Mesenchymal stem cell (in vitro differentiated cells and primary cell): ENCODE measurements at places on chromosomes 3 and 15.
A peak's percentile ranks its signal among the peaks of the same experiment; 100 is the strongest.

DNA sequence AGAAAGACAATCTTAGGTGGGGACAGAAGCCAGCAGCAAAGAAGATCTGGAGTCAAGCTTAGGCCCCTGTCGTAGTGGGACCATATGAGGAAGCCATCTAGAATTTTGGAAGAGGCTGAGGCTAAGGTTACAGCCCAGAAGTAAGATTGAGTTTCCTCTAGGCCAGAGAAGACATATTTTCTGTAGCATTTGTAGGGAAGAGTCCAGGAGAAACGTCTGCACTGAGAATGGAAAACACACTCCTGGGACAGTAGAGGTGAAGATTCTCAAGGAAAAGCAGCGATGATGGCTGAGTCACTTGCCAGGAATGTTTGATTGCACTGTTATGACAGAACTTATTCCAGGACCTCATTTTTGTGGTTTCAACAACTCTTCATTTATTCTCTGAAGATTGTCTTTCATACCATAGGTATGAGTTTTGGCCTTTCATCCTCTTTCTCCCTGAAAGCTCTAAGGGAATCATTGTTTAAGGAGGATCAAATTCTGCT is 107.2 kb downstream of the GTPBP8 start:
- DNase-seq, result peak; percentile 79

DNA sequence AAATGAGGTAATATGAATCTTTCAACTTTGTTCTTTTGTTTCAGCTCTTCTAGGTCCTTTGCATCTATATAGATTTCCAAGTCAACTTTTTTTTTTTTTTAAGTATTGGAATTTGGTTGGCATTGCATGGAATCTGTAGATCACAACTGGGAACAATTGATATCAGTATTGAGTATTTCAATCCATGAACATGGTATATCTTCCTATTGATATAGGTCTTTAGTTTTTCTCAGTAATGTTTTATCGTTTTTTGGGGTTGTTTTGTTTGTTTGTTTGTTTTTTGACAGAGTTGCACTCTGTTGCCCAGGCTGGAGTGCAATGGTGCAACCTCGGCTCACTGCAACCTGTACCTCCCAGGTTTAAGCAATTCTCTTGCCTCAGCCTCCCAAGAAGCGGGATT is 137.2 kb downstream of the EEFSEC start:
- DNase-seq, result no peak

DNA sequence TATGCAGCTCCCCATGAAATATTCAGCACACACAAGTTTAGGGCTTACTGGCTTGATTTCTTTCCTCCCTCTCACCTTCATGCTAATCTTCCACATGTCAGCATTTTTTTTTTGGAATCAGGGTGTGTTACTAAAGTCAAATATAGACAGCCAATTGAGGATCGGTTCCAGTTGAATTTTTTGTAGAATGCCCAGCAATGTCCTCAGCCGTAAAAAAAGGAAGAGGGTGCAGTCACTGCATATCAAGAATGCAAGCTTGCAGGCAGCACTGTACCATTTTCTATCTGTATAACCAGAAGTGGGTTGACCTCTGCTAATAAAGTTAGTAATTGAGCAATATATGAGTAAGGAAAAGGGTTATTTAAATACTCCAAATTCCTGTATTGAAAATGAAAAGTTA is 51.4 kb upstream of the CHMP2B start:
- no peak for DNase-seq

- DNase-seq, result peak; percentile 92
These were observed 161.0 kb upstream of the ADAMTS9 start for GRCh38 chr3:64848822-64849221.

DNA sequence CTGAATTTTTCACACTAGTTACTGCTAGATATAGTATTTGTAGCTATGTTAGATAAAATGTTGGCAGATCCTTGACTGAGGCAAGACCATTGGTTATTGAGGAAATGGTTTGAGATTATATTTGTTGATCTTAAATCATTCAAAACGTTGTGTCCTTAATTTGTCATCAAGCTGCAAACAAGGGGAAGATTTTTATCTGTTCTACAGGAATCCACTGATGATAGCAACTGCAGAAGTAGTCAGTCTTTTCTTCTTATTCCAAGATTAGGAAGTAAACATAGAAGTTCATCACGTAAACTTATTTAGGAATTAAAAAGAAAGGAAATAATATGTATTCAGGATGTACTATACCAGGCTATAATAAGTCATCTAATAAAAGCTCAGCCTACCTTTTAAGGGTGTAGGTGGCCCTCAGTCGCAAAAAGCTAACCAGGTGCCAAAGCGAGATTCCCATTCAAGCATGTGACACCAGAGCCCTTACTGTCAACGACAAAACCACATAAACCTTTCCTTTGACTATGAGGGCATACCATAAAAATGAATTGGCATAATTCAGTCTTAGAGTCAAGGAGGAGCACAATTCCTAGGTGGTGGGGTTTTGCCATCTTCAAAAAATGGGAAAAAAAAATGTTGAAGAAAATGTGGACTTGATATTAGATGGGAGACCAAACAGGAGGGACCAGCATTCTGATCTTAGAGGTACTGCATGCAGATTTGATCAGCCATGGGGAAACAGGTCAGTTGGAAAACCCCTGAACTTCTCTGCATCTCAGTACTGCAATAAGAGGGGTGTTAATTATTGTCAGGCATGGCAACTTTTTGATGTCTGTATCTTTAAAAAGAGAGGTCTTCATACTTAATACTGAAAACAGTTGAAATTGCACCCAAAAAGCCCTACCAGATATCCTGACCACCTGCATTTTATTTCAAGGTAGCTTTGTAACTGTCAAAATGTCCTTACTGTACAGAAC is 212.5 kb upstream of the UBE2E1 start:
- DNase-seq, result no peak

DNA sequence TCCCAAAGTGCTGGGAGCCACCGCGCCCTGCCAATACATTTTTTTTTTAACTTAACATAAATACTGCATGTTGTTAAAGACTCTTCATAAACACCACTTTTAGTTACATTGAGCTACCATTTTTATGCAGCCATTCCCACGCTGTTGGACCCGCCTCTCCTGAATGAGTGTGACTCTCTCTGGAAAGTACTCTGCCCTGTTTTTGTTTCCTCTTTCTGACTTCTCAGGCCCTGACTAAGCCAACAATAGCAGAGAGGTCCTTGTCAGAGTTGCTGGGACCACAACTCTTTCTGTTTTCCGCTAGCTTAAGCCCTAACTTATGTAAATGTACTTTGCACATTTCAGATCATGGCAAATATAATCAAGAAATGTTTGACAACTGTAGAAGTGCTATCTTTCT is 35.2 kb downstream of the PARP15 start:
- DNase-seq, result no peak

DNA sequence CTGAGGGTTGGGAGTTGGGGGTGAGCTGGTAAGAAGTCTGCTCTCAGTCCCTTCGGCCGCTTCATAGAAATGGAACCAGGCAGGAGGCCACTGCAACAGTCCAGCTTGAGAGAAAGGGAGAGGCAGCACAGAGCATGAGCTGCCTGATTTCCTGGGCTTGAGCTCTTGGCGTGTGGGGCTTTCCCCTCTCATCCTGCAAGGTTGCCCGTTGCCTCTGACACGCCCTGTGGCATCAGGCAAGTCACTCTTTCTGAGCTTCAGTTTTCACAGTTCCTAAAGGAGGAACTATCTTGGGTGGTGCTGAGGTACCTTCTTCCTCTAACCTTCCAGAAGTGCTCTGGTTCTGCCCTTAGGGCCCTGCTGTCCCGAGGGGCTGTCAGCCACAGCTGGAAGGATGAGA is 4.9 kb downstream of the MESP2 start:
- no peak for DNase-seq

DNA sequence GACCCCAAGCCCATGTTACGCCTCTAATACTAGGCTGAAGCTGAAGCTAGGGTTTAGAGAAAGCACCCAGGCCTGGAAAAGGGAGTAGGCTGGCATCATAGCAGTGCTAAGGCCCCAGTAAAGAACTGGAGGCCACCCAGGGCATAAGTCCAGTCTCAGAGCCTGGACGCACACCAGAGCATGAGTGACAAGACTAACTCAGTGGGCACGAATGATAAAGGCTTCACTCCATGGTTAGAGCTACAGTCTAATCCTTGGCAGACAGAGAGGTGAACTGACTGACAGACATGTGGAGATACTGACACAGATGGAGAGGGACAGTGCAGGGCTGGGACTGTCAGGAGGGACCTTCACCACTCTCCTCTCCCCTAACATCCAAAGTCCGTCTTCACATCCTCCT is 139.8 kb downstream of the KCNMB2 start:
- no peak for DNase-seq

- DNase-seq, result no peak
These were observed 3.3 kb downstream of the GABRG3 start for GRCh38 chr15:26974120-26974780.

DNA sequence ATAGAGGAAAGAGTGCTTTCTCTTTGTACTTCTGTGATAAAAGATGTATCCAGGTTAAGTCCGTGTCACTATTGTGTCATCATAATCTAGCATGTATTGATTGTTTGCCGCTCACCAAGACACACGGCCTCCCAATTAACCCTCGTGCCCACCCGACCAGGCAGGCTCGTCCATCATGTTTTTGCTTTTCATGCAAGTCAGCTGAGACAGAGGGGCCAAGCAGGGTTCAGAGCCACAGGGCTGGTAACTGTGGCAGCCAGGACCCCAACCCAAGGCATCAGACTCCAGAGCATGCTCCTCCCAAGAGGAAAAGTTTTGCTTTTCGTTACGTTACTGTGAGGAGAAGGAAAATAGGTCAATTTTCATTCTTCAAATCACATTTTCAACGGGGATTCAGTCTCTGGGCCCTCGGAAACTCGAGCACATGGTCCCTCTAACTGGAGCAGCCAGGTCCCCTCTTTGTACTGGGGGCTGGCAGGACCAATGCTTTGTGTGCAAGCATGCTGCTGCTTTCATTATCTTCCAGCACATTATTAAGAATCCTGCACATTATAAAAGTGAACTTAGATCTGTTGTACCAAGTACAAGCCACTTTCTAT is 161.1 kb upstream of the TOPAZ1 start:
- DNase-seq, result no peak

GRCh38 chr3:122880173-122880572 is 85.3 kb downstream of the SLC49A4 start:
- no peak for DNase-seq

DNA sequence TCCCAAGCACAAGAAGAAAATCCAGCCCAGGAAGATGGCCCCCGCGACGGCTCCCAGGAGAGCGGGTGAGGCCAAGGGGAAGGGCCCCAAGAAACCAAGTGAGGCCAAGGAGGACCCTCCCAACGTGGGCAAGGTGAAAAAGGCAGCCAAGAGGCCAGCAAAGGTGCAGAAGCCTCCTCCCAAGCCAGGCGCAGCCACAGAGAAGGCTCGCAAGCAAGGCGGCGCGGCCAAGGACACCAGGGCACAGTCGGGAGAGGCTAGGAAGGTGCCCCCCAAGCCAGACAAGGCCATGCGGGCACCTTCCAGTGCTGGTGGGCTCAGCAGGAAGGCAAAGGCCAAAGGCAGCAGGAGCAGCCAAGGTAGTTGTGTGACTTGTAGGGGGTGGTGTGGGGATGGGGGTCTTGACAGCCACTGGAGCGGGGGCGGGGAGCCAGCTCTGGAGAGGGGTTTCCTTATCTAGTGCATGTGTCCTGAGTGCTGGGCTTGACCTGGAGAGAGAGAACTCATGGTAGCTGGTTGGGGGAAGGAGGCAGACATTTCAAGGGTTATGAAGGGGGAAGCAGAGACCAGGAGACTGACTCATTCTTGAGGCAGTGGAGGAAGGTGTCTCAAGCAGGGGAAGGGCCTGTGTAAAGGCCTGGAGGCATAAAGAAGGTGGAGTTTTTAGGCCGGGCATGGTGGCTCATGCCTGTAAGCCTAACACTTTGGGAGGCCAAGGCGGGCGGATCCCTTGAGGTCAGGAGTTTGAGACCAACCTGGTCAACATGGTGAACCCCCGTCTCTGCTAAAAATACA is 6.2 kb downstream of the H1-8 start:
- peak; percentile 61 for DNase-seq

DNA sequence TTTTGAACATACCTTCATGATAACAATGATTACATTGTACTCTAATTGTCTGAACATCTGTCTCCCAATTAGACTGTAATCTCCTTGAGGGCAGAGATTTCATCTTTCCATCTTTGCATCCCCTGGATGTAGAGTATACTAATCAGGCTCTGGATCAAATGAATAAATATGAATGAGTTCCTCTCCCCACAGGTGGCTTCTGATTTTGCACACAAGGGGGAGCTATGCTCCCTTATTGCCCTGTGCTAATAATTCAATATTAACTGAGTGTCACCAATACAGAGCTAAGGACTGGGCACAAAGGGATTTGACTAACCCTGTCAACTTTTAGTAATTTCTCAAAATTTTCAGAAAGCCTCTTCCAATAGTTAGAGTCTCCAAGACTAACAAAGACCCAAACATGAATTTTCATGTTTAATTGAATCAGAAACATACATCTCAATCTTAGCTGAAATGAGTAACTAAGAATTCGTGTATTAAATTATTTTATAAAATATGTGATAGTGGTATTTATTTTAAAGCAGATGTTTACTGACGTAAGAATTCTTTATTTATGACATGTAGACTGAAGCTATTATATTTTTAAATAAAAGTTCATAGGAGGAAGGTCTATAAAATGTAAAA is 3.0 kb downstream of the DUOXA1 start:
- peak; percentile 20 for DNase-seq

- no peak for DNase-seq
These were observed 89.0 kb downstream of the TMEM212 start for GRCh38 chr3:171932153-171932611.

- no peak for DNase-seq
These were observed 39.4 kb upstream of the WNT5A start for GRCh38 chr3:55526332-55527030.

GRCh38 chr15:99151156-99151555 is 46.3 kb downstream of the SYNM start:
- no peak for DNase-seq

DNA sequence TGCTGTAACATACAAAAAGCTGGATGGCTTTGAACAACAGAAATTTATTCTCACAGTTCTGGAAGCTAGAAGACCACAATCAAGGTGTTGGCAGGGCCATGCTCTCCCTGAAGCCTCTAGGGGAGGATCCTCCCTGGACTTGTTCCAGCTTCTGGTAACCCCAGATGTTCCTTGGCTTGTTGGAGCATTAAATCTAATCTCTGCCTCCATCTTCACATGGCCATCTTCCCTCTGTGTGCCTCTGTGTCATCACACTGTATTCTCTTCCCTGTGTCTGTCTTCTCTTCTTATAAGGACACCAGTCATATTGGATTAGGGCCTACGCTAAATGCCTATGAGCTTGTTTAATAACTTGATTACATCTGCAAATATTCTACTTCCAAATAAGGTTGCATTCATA is 109.5 kb downstream of the STAG1 start:
- no peak for DNase-seq

DNA sequence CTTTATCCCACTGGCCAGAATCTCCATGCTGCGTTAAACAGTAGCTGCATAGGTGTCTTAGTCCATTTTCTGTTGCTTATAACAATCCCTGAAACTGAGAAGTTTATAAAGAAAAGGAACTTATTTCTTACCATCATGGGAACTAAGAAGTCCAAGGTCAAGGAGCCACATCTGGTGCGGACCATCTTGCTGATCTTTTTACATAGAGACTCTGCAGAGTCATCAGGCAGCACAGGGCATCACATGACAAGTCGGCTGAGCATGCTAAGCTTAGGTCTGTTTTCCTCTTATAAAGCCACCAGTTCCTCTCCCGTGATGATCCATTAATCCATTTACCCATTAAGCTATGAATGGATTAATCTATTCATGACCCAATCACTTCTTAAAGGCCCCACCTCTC is 22.4 kb upstream of the FAM174B start:
- DNase-seq, result peak; percentile 68
